ENCODE measurements at places on chromosomes 6 and 20.

DNA sequence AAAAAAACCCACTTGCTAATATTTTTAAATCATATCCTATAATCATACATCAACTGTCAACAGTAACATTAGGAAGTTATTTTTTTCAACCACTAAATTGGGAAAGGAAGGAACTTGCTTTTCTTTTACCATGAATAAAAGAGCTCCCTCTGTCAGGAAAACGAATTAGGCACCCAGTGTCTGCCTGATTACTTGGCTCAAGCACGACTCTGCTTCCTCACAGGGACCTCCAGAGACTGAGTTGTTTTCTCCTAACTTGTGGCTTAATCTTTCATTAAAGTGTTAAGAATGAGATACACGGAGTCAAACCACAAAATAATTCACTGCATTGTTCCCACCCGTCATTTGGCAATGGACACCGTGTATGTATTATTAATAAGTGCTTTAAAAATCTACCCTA, 1405.1 kb upstream of the EYS start:
- DNase-seq = no peak

DNA sequence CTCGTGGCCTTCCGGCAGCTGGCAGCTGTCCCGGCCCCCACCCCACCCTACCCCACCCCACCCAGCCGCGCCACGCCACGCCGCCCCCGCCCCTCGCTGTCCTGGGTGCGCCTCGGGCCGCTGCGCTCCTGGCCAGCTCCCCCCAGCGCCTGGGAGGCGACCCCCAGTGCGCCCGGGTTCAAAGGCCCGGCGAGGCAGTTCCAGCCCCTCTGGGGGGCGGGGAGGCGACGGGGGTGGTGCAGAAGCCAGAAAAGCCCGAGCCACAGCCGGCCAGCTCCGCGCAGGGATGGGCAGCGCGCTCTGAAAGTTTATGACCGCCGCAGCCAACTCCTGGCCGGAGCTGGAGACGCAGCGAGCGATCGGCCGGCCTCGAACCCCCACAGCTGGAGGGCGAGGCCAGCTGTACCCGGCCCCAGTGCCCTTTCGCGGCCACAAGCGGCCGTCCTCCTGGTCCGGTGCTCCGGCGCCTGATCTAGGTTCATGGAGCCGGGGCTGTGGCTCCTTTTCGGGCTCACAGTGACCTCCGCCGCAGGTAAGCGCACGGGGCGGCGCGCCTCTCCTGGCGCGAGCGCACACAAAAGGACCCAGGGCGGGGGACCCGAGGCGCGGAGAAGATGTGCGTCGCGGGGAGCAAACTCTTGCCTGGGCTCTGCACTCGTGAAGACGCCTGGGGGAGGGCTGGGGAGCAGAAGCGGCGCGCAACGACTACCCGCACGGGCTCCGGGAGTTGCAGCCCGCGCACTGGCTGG, at the start of gene EDN3:
Gene EDN3 (plus strand): TSS at position 279 of the 749 bp plus-strand sequence. CDS start 202 bp downstream, at position 481.
- no peak for DNase-seq

DNA sequence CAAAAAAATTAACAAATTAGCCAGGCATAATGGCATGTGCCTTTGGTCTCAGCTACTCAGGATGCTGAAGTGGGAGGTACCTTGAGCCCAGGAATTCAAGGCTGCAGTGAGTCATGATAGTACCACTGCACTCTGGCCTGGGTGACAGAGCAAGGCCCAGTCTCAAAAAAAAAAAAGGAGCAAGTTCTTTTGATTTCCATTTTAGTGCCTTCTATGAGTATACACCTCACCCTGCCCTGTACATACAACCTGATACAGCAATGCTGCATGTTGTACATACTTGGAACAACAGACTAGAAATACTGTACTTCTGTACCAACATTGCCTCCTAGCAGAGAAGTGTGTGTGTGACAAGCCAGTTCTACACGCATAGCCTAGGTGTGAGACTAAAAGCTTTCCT, 97.3 kb upstream of the CARMIL1 start:
- no peak for DNase-seq

- DNase-seq = no peak
These were observed 158.7 kb upstream of the PDE10A start for GRCh38 chr6:165821754-165822153.

DNA sequence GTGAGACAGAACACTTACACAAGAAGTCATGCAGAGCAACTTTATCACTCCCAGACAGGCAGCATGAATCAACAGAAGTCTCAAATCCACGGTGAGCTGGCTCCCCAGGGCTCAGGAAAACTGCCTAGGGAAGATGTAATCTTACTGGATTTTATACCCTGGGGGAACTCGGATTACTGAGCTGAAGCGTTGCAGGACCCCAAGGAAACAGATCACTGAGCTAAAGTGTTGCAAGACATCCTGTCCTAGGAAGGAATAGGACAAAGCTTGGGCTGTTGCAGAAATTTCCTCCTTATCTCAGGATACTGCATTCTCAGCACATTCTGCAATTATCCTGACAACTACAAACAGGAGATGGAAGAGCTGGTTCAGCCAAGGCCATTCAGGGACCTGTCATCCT, 224.8 kb downstream of the TFAP2A start:
- DNase-seq = no peak

DNA sequence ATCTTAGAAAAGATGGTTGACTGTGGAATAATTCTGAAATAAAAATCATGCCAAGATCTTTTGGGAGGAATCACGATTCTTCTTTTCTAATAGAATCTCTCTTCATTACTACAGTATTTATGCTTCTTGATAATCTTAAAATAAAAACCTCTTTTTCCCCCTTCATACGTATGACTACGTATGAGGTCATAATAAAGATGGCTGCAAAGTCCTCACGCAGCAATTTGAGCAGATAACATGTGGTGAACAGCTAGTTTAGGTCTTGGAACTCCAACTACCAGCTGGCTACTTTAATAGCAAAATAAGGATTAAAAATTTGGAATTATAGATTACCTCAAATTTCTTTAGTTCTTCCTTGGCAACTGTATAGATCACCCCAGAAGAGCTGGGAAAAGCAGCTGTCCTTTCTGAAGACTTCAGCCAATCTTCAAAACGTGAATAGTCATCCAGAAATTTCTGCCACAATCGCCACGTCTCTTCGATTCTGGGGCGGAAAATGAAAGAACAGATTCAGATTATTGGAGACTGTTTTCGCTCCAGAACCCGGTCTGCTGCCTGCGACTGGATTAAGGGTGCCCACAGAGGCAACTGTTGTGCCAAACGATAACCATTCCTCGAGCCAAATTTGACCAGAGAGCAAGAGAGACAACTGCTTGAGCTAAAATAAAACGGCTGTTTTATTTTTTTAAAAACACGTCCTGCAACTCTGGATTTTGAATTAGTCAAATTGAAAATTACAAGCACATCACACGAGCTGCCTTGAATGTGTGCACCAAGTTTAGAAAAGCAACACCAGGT, 347.3 kb downstream of the ESR1 start:
- DNase-seq = no peak

- DNase-seq = no peak
These were observed 154.3 kb downstream of the PREX1 start for GRCh38 chr20:48673507-48673906.

DNA sequence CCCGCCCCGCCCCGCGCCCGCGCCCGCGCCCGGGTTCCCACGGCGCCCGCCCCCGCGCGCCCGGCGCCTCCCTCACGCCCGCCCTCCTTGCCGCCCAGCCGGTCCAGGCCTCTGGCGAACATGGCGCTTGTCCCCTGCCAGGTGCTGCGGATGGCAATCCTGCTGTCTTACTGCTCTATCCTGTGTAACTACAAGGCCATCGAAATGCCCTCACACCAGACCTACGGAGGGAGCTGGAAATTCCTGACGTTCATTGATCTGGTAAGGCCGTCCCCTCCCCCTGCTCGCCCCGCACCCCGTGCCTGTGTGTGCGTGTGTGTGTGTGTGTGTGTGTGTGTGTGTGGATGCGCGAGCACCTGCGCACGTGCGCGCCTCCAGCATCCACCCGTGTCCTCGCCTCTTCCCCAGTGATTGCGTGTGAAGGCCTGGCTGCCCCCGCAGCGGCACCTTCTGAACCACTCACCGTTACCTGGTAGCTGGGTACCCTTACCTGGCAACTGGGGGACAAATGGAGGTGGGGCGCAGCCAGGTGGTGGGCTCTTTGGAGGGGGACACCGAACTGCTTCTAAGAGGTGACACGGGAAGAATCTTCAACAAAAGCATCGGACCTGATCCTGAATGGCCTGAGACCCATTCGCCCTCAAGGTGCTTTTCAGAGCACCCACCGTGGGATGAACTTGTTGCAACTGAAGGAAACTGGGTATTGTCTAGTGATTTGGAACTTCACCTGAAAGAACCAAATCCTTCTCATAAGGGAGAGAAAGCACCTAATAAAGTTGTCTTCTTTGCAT, at the start of gene AIG1:
Gene AIG1 (plus strand): TSS at position 84 of the 791 bp plus-strand sequence. CDS start 37 bp downstream, at position 121.
- peak; percentile 39 for DNase-seq

DNA sequence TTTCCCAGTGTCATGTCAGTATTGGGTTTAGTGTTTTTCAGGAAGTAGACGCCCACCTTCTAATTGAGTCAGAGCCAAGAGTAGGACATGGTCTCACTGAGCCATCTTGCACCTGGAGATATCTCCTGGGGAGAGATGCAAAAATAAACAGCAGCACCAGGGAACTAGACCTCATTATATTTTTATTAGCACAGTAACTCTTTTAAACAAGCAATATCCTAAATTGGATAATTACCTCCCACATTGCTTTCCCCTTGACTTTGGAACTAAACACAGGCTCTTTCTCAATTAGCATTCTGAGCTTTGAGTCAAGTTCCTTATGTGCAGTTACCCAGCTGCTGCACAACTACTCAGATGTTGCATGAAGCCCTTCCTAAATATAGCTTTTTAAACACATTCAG, 175.4 kb downstream of the IBTK start:
- DNase-seq = no peak

DNA sequence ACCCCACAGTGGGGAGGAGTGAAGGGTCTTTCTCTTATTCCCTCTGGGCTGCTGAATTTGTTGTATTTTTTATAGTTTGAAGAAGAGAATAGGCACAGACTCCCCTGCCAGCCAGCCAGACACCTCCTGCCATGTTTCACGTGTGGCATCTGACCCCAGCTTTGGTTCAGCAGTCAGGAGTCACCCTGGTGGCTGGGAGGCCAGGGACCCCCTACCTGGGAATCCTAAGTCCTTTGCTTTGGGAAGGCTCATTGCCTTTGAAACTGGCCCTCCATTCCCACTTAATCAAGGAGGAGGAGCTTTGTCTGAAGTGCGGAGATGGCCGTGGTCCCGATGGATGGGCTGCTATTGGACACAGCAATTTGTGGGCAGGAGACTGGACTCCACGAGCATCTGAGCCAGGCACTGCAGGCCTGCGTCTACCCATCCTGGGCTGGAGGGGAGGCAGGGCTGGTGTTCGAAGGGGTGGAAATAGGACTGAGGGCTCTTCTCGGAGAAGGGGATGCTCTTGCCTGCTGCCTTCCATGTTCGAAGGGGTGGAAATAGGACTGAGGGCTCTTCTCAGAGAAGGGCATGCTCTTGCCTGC, 196.1 kb downstream of the DLL1 start:
- DNase-seq = no peak

All from stimulated activated CD4-positive, alpha-beta T cell treated with anti-CD3 and anti-CD28 coated beads, Interleukin-12 subunit alpha, Interleukin-12 subunit beta, amount 100 ng/mL, for 48 hours (primary cell).